ENCODE measurements at places on chromosomes 12 and 14.

GRCh38 chr14:104600141-104600643 is 4.4 kb downstream of the TMEM179 start:
- DNase-seq: no peak

- no peak for DNase-seq
Observed at GRCh38 chr14:85085981-85086380, 444.0 kb upstream of the FLRT2 start.

- DNase-seq: no peak
Observed at GRCh38 chr14:104665114-104665656, 24.2 kb upstream of the INF2 start.

GRCh38 chr14:65892315-65892714 is 479.8 kb downstream of the FUT8 start:
- DNase-seq: no peak

GRCh38 chr12:4962539-4963486 is 53.1 kb downstream of the KCNA1 start:
- no peak for DNase-seq

GRCh38 chr14:68552602-68553001 is 240.3 kb downstream of the ZFP36L1 start:
- DNase-seq: no peak

DNA sequence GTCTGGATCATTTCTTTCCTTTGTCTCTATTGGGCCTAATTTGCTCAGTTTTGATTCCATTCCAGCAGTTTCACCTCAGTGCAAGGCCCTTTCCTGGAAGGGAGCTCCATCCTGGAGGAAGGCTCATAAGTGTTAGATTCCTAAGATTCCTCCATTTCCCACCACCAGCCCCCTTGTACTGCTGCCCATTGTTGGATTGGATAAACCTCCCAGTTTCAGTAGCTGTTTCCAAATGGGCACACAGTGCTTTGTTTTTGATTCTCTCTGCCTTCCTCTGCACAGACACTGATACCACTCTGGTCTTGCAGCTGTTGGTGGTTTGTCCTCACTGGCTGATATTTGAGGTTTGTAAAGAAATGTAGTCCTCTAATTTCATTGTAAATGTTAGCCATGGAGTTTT is 158.9 kb downstream of the SLC15A5 start:
- no peak for DNase-seq

GRCh38 chr12:24482882-24483604 is 465.9 kb downstream of the BCAT1 start:
- DNase-seq: no peak

- no peak for DNase-seq
Observed at GRCh38 chr12:54415221-54415929, 3.7 kb downstream of the ITGA5 start.

DNA sequence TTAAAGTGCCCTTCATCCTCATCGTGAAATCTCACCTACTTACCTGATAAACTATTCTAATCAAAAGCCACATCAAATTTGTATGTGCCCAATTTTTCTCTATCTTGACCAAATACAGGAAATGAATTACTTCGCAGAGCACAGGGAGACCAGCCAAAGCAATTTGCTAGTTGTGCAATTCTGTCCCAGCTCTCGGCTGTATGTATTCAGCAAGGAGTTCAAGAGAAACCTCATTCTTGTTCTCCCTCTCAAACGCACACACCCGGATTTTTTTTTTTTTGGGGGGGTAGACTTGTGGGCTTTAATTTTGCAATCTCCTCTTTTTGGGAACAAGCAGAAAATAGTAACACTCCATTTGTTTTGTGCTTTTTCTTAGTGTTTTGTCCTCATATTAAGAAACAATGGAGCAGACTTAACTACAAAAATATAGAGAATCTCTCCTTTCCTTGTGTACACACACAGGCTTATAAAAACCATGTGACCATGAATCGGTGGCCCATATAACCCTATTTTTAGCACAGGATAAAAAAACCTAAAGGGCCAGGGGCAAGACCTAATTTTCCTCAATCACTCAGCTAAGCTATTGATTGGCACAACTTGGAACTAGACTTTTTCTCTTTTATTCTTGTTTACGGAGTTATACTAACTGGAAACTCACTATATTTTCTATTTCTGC is 64.2 kb downstream of the MBIP start:
- no peak for DNase-seq

- DNase-seq: no peak
Observed at GRCh38 chr12:86148071-86148470, 108.1 kb downstream of the MGAT4C start.

DNA sequence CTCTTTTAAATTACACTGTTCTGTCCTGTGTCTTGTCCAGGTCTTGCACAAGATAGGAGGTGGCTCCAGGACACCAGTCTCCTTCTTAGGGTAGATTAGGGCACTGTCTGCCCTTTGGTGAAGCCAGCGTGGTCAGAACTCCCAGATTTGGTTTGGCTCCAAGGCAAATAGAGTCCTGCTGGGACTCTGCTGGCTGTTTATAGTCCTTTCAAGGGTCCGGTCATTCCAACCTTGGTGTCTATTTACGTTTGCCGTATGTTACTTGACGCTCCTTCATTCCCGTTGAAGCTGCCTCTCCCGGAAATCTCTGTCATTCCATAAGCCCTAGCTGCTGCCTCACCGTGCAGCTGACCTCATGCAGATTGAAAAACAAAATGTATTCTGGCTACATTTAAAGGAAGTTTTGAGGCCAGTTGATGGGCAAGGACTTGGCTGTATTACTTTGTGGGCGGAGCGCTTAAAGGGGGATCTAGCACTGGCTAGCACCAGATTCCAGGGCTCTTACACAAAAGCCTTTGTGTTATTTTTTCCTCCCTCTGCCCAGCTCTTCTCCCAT is 180.6 kb downstream of the AKAP6 start:
- DNase-seq: no peak

DNA sequence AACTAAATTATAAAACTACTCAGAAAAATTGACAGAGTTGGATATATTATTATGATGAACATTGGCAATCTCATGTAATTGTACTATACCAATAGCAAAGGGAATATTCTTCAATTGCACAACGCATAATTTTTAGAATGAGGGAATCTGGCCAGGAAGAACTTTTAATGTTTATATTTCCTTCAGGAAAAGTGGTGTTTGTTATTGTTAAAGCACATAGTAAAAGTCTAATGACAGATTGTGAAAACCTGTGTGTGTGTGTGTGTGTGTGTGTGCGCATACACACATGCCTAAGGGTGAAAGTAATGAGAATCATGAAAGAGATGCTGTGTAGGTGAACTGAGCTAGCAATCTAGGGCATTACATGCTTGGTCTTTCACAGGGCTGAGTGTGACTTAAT is 877.7 kb downstream of the SLC6A15 start:
- DNase-seq: no peak

DNA sequence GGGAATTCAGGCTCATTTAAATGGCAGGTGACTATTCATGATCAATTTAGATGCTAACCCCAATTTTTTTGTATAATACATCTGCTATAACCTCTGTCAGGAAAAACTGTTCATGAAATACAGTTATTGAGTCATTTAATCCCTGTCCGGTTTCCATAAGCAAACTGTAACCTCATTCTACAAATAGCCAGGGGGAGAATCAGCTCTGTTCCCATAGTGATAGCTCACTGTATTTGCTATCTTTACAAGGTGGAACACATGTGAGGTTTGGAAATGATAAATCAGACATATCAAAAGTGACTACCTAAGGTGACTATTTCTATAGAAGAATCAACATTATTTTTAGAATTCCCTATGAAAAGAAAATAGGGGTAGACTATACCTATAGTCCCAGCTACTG is 38.6 kb upstream of the VPS33A start:
- DNase-seq: no peak

DNA sequence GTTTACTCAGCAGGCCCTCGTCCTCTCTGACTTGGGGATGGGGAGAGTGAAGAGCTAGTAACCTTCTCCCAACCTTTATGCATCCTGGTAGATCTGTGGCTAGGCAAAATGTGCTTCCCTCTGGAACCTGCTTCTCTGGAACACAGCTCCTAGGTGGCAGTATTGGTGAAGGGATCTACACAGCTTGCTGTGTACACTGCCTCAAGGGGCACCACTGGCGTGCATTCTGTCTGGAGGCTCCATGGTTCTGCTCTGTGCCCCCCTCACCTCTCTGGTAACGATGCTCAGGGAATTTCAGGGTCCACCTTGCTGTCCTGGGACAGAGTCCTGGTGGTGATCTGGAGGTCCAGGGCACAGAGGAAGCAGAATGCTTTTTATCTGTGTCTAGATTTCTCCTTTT is 43.5 kb upstream of the KCNA5 start:
- no peak for DNase-seq

GRCh38 chr14:71651228-71651627 is 281.0 kb upstream of the RGS6 start:
- DNase-seq: no peak

GRCh38 chr14:46472261-46472660 is 179.3 kb downstream of the RPL10L start:
- DNase-seq: no peak

GRCh38 chr12:99135376-99135775 is 490.3 kb downstream of the APAF1 start:
- DNase-seq: no peak

- no peak for DNase-seq
Observed at GRCh38 chr12:123270214-123271000, 1.2 kb downstream of the CDK2AP1 start.

GRCh38 chr14:21109377-21110138 is 8.7 kb downstream of the TMEM253 start:
- DNase-seq: no peak

GRCh38 chr12:19647806-19648556 is 208.7 kb downstream of the AEBP2 start:
- DNase-seq: no peak

DNA sequence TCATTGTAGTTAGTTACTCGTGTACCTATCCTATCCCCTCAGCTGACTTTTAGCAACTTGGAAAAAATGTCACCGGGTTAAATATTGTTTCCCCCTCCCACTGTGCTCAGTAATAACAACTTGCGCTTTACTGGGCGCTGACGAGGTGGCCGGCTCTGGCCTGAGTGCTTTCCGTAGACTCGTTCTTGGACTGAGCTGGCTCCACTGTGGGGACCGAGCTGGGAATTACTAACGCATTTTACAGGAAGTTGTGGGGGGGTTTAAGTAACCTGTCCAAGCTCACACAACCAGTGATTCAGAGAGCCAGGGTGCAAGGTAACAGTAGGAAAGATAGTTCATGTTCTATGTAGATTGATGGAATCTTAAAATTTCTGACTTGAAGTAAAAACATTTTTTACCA is 82.5 kb upstream of the KICS2 start:
- DNase-seq: no peak

DNA sequence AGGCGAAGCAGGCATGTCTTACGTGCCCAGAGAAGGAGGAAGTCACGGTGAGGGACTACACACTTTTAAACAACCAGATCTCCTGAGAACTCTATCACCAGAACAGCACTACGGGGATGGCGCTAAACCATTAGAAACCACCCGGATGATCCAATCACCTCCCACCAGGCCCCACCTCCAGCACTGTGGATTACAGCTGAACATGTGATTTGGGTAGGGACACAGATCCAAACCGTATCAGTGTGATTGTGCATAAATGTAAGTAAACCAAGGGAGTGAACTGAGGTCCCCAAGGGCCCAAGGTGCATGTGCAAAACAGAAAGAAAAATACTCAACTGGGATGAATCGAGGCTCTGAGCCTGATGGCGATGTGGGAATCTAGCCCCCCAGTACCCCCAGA is 134.2 kb downstream of the DICER1 start:
- no peak for DNase-seq

- DNase-seq: no peak
Observed at GRCh38 chr12:25433581-25434325, 119.3 kb downstream of the LMNTD1 start.

DNA sequence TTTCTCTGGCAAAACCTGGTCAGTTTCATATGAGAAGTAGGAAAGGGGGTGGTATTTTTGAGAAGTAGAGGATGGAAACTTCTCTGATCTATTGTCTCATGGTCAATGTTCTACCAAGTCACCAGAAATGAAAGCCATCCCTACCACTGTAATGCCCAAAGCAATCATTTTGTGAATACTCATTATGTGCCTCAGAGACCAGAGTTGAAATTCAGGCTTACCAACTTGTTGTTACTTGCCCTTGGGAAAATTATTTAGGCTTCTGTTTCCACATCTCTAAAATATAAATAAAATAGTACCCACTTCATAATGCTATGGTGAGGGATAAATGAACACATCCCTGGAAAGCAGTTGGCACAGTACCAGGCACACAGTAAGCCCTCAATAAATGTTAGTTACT is 723.7 kb upstream of the TBX3 start:
- no peak for DNase-seq

DNA sequence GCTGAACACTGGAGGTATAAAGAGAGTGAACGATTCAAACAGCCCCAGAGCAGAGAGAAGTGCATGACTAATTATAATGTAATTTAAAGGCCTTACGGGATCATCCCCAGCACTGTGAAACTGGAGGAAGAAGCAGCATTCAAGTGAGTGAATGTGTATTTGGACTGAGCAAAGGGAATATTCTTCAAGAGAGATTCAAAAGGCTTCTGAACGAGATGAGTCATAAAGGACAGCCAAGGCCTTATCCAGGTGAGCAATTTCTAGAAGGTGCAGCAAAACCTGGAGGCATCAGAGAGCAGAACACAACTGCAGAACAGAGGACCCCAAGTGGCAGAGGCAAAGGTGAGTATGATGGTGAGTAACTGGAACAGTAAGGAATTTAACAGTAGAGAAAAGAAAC is 127.2 kb downstream of the BCAT1 start:
- no peak for DNase-seq

DNA sequence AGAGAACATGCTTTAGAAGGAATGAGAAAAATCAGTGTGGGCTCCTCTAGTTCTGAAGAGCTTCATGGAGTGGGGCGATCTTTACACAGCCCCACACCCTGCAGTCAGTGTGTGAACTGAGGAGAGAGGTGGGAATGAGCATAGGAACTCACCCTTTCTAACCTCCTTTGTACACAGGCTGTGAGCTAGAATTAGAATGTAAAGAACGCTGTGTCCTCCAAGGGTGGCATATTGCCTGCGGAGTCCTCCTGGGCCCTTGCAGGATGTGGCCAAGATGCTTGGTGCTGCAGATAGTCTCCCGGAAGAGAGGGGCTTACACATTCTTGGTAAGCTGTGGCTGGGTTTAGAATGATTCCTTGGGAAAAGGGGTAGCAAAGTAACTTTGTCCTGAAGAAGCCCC is 43.9 kb downstream of the NINJ2 start:
- no peak for DNase-seq

- no peak for DNase-seq
Observed at GRCh38 chr12:38157933-38158401, 158.6 kb upstream of the ALG10B start.

- DNase-seq: no peak
Observed at GRCh38 chr14:94707494-94707893, 62.4 kb downstream of the GSC start.

DNA sequence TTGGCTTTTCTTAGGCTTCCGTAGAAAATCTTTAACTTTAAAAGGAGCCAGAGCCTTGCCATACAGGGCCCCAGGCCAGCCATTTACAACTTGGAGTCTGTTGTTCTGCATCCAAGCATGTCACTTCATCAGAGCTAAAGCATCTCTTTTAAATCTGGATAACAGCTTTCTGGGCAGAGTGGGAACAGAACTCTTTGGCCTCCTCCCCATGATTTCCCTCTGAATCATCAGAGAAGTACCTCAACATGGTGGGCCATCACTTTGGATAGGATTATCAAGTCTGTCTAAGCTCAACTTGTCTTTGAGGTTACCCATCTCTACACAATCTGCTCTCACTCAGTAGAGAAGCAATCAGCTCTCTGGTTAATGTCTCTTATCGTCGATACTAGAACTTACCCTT is 170.9 kb downstream of the SLC6A15 start:
- DNase-seq: no peak

GRCh38 chr14:82796086-82796485 is 1262.4 kb upstream of the SEL1L start:
- DNase-seq: no peak
